NCI-H345 (cell line): ENCODE measurements at places on chromosomes 11 and 22.
A peak's percentile ranks its signal among the peaks of the same experiment; 100 is the strongest.

DNA sequence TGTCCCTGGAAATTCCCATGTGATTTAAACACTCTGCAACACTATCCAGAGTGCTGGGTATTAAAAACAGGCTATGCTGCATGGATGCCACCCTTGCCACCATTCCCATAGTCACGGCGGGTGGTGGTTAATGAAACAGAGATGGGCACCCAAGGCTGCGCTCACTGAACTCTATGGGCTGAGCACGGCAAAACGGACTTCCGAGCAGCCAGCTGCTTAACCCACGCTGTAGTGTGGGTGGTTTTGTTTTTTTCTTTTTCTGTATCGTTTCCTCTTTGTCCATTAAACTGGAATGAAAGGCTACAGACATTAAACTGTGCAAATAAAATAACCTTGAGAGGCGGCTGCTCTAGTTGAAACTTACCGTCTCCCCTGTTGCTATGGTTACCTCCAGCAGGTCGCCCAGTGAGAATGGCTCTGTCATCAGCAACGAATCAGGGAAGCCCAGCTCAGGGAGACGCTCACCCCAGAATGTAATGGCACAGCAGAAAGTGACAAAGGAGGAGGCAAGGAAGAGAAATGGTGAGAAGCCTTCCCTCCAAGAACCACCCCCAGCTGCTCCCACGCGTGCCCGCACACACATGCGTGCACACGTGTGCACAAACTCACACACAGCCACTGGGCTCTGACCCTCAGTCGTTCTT is 102.1 kb downstream of the C11orf91 start:
- peak; percentile 76 for DNase-seq

DNA sequence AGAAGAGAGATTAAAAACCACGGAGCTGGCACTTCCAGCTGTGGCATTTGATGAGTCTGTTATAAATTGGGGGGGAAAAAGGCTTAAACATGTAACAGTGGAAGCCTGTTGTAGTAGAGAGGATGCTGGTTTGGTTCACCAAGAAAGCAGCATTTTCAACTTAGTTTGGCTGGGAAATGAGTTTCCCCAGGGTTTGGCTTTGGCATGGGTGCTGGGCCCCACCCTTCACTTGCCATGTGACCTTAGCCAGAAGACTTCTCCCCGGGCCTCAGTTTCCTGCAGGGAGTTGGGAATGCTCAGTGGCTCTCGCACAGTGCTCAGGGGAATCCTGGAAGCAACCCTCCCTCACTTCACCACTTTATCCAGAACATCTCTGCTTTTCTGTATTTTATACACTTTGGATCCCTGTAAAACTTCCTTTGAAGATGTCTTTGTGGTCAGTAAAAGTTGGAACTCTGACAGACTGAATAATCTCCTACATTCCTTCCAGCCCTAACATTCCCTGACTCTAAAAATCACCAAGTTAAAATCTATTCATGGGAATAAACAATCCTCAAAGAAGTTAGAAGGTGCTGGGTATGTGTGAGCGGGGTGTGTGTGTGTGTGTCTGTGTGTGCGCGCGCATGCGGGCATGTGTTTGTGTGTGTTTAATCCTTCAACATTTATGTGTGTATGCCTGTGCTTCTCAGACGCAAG is 166.0 kb downstream of the TENM4 start:
- no peak for DNase-seq

DNA sequence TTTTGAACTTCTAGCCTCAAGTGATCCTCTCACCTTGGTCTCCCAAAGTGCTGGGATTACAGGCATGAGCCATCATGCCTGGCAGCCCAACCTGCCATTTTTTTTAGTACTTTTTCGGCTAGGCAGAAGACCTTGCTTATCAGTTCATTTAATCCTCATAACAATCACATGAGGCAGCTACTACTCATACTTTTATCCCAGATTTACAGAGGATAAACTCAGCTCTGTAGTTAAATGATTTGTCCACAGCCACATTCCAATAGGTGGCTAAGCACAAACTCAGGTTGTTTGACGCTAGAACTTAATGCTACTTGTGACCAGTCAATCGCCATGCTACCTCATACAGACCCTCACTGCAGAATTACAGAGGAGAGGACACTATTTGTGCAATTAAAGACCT is 28.1 kb downstream of the SBF2 start:
- no peak for DNase-seq

DNA sequence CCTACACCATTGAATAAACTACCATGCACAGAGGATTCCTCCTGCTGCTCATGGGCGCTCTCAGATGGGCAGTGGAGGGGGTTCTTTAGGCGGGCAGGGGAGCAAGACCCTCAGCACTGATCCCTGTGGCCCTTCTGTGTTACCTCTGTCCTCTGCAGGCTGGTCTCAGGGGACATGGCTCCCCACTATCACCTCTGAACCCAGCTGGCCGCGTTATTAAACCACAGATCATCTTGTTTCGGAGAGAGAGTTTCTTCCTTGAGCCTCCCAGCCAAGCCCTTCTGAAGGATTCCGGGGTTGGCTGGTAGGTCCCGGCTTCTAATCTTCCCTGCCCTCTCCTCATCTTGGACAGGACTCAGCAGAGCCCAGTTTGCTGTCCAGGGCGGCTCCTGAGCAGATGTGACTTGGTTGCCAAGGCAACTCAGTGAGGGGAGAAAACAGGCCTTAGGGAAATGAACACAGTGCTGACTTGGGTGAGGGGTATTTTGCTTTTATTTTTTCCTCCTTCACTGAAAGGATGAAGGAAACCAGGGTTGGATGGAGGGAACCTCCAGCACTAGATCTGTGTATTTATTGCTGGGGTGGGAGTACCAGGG is 13.3 kb downstream of the APOL3 start:
- DNase-seq = no peak

GRCh38 chr11:113375402-113375801 is 12.2 kb upstream of the ANKK1 start:
- no peak for DNase-seq

DNA sequence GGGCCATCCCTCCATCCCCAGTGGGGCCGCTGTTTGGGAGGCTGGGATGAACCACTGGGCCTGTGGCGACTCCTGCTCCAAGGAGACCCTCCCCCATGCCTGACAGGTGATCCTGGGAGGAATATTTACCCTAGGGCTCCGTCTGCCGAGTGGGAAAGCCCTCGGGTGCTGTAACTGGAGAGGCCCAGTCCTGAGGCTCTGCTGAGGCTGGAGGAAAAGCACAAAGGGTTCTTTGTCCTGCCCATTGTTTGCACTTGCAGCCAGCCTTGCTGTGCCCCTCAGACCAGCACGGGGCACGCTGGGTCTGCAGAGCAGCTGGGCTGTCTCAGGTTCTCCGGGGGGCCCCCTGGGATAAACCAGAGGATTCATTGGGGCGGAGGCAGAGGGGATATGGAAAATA is 321.1 kb downstream of the MN1 start:
- DNase-seq = peak; percentile 72

GRCh38 chr11:135033540-135033939 is 621.5 kb upstream of the B3GAT1 start:
- DNase-seq = peak; percentile 56

DNA sequence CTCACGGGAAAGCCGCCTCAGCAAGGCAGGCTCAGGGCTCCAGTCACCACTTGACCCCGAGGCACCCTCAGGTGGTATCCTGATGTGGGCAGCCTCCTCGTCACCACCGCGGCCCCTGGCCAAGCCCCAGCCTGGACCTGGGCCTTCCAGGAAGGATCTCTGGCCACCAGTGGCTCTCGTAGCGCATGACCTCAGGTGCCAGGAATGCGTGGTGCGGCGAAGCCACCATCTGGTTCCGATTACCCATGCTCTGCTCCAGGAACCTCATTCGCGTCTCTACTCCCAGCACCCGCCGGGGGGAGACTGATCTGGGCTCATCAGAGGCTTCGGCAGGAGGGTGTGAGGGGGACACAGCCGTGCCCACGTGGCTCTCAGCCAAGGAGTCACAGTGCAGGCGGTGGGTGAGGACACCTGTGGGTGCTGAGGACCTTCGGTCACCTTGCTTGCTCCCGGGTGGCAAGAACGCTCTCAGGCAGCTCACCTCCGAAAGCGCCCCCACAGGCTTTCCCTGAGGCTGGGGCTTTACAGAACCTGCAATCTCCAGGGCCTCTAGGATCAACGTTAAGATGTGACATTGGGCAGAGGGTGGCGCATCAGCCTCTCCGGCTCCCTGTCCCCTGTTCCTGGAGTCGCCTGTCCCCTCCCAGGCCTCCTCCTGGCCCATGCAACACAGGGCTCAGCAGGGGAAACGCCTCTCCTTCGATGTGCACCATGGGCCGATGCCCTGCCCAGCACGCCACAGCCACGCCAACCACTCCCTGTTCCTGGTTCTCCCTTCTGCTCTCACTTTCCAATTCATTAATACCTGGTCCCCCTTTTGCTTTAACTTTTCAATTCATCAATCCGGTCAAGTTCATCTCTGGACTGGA is 39.0 kb downstream of the TBX1 start:
- no peak for DNase-seq

DNA sequence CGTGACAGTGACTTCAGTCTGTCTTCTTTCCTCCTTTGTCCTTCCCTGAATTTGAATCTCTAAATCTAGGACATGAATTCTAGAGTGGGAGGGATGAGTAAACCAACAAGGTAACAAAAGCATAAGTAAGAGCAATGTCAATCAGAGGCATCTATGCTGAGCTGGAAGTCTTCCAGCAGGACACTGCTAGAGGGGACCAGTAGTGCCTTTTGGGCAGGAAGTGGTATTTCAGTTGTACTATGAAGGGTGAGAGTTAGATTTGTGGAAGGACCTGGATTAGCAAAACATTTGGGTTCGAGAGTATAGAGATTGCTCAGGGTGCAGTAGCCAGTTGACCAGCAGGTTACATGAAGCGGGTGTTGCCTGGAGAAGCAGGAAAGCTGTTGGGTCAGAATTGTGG is 40.3 kb downstream of the MEI1 start:
- no peak for DNase-seq

DNA sequence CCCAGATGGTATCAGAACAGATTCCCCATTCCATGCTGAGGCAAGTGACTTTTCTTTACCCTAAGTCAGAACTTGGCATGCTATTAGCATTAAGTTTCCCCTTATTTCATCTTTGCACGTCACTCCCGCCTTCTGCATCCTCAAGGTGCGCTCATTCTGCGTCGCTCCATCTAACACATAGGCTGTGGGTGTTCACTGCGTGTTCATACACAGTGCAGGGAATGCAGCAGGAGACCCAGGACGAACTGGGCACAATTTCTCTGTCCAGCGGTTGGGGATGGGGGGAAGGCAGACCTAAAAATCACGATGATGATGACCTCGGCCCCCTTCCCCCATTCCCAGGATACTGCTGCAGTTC is 19.7 kb upstream of the ACR start:
- DNase-seq = no peak

DNA sequence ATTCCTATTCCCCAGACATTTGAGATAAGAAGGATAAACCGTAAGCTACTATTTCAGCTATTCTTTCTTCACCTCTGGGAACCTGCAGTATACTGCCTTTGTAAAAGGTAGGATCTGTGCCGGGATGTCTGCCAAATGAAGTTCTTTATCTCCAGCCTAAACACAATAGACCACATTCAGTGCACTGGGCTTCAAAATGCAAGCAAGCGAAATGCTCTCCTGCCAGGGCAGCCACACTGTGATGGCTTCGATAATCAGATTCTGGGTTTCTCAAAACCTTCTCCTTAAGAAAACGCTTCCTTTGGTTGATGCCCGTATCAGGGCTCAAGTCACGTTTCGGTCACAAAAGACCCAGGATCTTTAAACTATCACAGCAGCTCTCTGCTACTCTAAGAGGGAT is 299.5 kb upstream of the B3GAT1 start:
- DNase-seq = peak; percentile 83

DNA sequence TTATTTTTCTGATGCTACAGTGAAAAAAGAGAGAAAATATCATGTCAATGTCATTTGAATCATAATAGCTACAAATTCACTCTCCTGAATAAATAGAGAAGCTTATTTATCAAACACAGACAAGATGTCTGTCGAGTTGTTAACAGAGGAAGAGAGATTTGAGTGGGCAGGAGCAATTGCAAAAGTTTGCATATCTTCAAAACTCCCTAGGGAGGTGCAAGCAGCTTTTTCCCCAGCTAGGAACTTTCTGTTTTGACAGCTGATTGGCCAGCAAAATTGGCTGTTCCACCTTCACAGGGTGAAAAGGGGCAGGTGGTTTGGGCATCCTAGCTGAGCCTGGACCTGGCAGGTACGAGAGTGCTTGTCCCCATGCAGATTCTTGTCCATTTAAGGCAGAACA is 98.2 kb downstream of the NTM start:
- DNase-seq = no peak

GRCh38 chr22:49972163-49973017 is 11.8 kb downstream of the PIM3 start:
- no peak for DNase-seq
